Activated naive CD4-positive, alpha-beta T cell treated with Interleukin-2 at 50 U/mL for 16 hours (primary cell): ENCODE measurements at places on chromosomes 5 and 9.

GRCh38 chr5:131286400-131286715, 22.5 kb downstream of the CDC42SE2 start:
- DNase-seq, result no peak

- DNase-seq, result no peak
Measured at GRCh38 chr9:135061441-135061840, 26.0 kb upstream of the OLFM1 start.

- no peak for DNase-seq
Measured at GRCh38 chr5:125199968-125200865, 453.8 kb upstream of the ZNF608 start.

DNA sequence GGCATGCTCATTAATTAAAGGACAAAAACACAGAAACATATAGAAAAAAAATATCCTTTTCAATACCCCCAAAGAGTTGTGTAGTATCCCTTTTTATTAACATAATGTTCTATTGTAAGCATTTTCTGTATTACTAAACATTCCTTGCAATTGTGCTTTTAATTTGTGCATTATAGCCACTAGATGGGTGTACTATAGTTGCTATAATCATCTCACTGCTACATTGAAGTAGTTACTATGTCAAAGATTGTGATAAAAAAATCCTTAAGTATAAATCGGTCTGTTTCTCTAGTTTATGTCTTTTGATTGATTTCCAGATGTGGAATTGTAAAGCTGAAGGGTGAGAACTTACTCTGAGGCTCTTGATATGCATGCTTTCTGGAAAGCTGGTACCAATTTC, 21.4 kb downstream of the FREM1 start:
- DNase-seq, result no peak

DNA sequence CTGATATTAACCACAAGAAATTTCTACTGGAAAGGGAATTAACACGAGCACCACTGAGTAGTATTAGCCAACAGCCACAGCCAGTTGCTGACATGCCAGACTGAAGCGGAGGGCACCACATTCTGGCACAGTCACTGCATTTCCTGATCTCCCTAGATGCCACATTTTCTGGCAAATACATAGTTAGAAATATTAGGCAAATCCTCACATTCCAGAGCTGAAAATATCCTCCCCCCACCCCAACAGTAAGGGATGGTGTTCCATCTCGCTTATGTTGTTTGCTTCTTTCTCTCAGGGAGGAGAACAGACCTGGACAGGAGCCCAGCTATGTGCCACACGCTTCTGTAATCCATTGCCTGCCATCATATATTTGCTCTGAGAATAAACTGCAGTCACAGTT, 32.8 kb upstream of the MCTP1 start:
- no peak for DNase-seq

DNA sequence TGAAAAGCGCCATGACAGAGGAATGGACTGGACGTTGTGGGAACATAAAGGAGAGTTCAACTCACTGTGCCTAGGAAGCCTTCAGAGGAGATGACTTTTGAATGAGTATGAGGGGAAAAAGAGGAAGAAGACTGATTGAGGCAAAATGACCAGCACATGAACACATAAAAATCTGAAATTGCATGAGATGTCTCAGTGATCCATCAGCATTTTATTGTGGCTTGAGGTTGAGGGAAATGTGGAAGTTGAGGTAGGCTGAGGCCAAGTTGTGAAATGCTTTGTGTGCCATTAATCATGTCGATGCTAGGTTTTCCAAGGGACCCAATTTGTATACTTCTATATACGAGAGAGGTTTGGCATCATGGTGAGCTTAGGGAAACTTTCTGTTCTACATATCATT, 140.9 kb upstream of the TLX3 start:
- DNase-seq, result no peak

- DNase-seq, result no peak
Measured at GRCh38 chr9:6409811-6410210, 3.2 kb upstream of the UHRF2 start.

GRCh38 chr9:98332405-98332831, 77.0 kb upstream of the TBC1D2 start:
- DNase-seq, result no peak

- DNase-seq, result no peak
Measured at GRCh38 chr5:135670588-135670987, 91.8 kb upstream of the CXCL14 start.

GRCh38 chr9:77563174-77563573, 84.9 kb downstream of the GNA14 start:
- no peak for DNase-seq

DNA sequence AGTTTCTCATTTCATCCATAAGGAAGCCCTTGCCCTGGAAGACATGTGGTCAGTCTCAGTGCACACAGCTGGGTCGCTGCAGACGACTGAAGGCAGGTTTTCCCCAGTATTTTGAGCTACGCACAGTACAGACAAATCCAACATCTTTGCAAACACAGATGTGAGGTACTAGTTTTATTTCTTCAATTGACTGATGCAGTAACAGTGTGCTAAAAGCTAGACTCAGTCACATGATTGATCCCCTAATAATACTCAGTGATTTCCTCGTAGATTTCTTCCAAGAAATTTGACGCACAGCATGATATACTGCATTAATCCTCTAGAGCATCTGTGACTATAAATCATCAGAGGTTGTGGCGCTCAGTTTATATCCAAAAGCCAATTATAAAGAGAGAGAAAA, 346.1 kb downstream of the DIRAS2 start:
- DNase-seq, result no peak

DNA sequence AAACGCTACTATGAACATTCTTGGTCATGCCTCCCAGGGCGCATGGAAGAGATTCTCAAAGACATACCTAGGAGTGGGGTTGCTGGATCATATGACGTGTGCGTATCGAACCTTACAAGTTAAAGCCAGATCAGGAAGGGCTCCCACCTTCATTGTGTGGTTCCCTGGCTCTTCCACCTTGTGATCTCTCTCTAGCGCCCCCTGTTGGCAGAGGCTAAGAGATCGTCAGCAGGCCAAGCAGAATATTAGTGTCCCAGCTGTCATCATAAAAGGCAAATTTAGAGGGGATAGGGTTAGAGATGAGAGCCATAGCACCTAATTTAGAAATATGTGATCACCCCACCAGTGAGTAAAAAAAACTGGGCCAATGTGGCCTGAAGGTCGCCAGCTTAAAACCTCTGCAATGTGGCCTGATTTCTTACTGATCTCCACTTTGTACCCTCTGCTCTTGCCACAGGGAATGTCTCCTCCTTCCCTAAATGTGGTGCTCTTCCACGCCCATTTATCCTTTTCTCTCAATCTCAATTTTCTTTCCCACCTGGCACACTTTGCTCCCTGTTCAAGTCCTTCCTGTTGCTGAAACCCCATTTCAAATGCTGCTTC, 91.7 kb upstream of the SHB start:
- DNase-seq, result peak; percentile 53

DNA sequence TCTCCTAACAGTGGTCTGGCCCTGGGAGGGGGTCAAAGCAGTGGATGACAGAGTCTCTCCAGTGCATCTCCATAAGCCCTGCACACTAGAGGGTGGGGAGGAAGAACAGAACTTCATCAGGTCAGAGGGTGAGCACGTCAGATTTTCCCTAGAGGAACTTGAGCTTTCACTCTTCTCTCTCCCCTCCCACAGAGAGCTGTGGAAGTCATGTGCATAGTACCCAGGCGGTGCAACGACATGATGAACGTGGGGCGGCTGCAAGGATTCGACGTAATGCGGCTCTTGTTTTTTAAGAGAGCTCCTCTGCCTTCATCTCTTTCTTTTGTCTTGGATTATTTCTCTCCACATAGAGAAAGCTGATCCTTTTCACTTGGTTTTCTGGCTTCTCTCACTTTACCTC, 100.2 kb upstream of the OTULINL start:
- no peak for DNase-seq

DNA sequence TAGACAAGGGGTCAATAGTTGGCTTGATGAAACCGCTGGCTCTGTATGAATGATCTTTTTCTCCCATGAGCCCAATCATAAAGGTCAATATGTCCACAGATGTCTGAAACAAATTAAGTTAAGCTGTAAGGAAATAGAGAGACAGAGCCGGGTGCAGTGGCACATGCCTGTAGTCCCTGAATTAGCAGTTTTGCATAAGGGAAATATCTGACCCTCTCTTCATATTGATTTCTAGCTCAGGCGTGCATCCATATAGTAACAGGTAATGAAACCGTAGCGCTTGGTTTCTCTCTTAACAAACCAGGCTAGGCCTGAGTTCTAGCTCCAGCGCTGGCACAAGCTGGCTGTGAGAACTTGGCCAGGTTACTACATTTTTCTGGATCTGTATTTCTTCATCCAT, 118.1 kb upstream of the ERCC6L2 start:
- no peak for DNase-seq

DNA sequence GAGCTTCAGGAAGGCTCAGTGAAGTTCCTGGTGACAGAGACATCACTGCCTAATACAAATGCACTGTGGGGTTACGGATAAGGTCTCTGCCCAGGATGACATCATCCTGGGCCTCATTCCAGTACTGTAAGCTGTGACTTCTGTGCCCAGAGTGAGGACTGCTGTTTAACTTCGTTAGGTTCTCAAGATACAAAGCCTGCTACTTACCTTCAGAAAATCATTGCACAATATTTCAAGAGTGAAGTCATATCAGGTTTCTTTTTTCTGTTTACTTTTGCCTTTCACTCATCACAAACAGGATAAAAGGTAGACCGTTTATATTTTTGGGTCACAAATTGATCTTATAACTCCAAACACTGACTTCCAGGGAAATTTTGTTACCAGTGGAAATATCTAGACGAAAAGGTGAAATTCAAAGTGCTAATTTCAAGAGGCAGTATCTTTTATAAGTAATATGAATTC, 241.2 kb downstream of the PIK3R1 start:
- DNase-seq, result no peak

- DNase-seq, result no peak
Measured at GRCh38 chr9:29974197-29974596, 2400.9 kb upstream of the C9orf72 start.

DNA sequence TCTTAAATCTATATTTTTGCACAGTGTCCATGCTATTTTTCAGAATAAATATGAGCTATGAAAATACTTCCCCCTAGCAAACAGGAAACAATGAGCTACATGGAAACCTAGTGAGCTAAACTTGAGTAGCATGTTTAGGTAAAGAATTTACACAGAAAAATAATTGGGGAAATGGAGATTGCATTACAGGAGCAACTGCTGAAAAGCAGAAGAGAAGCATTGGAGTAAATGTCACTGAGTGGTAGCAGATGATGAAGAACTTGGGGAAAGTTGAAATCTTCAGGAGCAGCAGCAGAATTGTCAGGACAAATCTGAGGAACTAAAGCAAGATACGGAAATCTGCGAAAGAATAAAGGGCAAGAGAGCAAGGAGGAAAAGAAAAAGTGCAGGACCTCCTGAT, 610.3 kb downstream of the TLE1 start:
- no peak for DNase-seq

DNA sequence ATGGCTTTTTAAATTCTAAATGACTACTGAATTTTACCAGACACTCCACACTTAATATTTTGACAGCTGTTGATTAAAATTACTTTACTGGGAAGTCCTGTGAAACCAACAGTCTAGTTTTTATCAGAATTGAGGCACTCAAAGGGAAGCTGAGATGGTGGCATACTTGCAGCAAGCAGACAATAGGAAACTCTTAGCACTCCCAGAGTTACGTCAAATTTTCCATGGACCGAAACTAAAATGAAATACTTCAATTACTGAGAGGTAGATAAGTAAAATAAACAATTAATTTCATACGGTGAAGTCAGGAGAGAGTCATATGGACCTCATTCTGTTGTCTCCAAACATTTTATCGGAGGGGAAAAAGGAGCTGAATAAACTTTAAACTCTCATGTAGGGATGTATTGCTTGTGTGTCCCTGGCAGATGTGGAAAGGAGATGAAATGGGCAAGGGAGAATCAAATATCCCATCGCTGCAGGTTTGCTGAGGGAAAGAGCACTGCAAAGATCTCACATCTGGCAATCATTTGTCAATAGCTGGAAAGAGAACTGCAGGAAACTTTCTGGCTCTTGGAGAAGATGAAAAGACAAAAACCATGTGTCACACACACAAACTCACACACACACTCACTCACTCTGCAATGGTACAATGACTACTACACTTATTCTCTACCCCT, 189.4 kb downstream of the BNC2 start:
- DNase-seq, result no peak

DNA sequence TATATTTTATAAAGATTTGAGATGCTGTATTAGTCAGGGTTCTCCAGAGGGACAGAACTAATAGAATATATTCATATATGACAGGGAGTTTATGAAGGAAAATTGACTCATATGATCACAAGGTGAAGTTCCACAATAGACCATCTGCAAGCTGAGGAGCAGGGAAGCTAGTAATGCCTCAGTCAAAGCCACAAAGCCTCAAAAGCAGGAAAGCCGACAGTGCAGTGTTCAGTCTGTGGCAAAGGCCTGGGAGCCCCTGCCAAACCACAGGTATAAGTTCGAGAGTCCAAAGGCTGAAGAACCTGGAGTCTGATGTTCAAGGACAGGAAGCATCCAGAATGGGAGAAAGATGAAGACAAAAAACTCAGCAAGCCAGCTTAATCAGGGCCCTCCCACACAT, 382.2 kb downstream of the LRRC70 start:
- no peak for DNase-seq

DNA sequence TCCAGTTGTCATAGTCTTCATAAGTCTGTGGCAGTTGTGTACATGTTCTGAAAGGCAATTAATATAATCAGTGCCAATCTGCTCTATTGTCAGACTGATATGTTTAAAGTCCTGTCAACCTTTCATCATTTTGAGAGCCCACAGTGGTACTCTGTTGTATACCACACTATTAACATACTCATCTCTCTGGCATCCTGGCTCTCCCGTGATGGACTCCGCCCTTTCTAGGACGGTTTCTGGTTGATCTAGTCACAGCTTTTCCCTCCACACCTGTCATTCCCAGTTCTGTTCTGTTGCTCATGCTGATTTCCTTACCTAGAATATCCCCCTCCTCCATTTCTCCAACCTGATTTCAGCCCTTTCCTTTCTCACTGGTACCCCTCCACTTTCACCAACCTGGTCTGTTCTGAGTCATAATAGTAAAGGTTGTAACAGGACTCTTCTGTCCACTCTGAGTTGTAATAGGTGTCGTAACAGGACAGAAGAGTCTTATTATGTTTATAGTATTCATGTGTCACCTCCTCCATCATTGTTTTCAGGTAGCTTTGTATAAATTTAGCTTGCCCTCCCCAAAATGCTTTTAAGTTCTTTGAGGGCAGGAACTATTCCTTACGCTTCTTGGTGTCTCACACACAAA, 4.1 kb downstream of the PTCD2 start:
- no peak for DNase-seq

DNA sequence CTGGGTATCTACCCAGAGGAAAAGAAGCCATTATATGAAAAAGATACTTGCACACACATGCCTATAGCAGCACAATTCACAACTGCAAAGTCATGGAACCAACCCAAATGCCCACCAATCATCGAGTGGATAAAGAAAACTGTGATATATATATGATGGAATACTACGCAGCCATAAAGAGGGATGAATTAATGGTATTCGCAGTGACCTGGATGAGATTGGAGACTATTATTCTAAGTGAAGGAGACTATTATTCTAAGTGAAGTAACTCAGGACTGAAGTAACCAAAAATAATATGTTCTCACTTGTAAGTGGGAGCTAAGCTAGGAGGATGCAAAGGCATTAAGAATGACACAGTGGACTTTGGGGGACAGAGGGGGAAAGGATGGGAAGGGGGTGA, 30.0 kb upstream of the GABBR2 start:
- no peak for DNase-seq
